ENCODE measurements at places on chromosomes 7 and 10.

DNA sequence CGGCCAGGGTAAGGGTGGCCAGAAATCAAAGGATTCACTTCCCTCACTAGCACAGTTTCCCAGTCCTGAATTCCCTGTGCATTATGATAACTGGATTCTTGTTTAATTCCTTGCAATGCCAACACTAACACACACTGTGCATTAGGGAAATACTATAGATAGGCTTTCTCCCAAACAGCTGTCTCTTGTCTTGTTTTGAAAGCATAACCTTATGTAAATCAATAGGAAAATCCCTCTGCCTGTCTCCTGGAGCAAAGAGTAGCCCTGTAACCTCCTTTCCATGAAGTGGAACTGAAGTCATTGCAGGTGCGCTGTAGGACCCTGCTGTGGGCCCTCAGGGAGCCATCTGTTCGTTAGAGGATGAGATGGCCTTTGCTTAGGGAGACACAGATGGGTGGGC is 82.8 kb upstream of the FAM171A1 start:
- H3K36me3 ChIP-seq, result no peaks in the 10 kb centered on the region
- H3K4me3 ChIP-seq, result no peak overlapping the region
- no peak overlapping the region for H3K27ac ChIP-seq
- H3K4me1 ChIP-seq, result peaks cover 2% of the 10 kb centered on the region
- DNase-seq, result no peak
- H3K27me3 ChIP-seq, result no peaks in the 10 kb centered on the region

DNA sequence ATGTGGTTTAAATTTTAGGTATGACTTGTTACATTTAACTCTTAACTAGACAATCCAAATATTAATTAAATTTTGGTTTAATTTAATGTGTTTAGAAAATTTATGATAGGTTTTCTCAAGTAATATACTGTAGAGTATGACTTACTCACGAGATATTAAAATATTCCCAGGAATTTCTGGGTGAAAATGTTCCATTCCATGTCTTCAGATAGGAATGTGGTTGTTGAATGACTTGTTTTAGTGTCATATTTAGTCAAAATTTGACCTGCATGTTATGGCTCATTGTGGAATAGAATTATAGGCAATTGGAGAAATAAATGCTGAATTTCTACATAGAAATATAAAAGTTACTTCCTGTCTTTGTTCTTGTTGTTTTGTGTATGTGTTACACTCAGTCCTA is 46.7 kb downstream of the SHOC2 start:
- H3K4me3 ChIP-seq, result no peak overlapping the region
- H3K36me3 ChIP-seq, result peaks cover 3% of the 10 kb centered on the region
- H3K27ac ChIP-seq, result no peak overlapping the region
- H3K27me3 ChIP-seq, result no peaks in the 10 kb centered on the region

- no peak for DNase-seq
- no peaks in the 10 kb centered on the region for H3K27me3 ChIP-seq
- no peak overlapping the region for H3K4me3 ChIP-seq
- no peaks in the 10 kb centered on the region for H3K36me3 ChIP-seq
Measured at GRCh38 chr7:137958470-137959431, 43.1 kb downstream of the CREB3L2 start.

DNA sequence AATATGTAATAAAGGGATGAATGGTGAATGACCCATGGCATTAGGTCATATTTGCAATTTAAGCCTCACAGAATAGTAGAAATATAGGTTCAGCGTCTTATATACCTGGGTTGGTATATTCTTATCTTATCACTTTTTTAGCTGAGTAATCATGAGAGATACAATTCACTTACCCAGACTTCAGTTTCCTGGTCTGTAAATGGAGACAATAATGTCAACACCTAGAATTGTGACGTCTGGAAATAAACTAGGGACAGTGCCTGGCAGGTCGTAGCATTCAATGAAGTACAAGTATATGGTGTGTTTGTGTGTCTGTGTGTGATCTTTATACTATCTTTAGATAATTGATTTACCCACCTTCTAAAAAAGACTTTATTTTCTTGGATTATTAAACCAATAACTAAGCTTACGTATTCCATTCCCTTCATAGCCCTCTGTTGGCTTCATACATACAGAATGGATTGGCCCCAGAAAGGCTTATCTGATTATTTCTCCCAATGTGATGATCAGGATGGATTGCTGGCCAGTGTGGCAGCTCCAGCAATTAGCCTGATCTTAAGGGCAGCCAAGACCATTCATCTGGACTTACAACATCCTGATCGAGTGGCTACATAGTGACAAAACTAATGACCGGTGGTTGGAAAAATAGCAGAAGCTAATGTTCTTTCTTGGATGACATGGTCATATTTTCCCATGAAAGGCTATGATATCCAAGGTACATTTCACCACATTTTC is 121.2 kb upstream of the NPVF start:
- H3K27me3 ChIP-seq, result no peaks in the 10 kb centered on the region
- H3K4me3 ChIP-seq, result no peak overlapping the region
- no peak overlapping the region for H3K27ac ChIP-seq
- H3K36me3 ChIP-seq, result no peaks in the 10 kb centered on the region
- no peaks in the 10 kb centered on the region for H3K4me1 ChIP-seq
- no peak for DNase-seq

DNA sequence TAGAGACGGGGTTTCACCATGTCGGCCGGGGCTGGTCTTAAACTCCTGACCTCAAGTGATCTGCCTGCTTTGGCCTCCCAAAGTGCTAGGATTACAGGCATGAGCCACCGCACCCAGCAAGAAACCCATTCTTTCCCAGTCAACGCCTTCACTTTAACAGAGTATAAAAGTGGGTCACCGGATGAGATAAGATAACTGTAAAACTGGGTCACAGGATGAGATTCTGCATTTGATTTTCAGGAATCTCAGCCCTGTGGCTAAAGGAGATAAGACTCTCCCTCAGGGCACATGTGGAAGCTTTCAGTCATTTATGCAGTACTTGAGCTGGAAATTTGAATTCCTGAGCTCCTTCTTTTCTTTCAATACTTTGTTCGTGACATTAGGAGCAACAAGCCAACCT is 70.8 kb downstream of the LRRC17 start:
- no peaks in the 10 kb centered on the region for H3K4me1 ChIP-seq
- no peaks in the 10 kb centered on the region for H3K36me3 ChIP-seq
- no peaks in the 10 kb centered on the region for H3K27me3 ChIP-seq
- H3K4me3 ChIP-seq, result no peak overlapping the region
- no peak for DNase-seq
- H3K27ac ChIP-seq, result no peak overlapping the region

DNA sequence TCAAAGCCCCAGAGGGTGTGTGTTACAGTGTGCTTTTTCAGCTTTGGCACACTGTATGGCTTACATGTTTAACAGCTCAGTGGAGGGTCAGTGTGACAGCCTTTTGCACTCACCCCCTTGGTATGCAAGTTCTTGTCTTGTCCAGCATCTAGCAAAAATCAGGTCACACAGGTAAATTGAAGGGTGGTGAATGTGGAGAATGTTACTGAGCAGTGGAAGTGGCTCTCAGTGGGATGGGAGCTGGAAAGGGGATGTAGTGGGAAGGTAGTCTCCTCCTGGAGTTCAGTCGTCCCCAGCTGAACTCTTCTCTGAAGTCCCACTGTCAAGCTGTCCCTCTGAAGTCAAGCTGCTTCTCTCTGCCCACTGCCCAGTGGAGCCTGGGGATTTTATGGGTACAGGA is 21.0 kb upstream of the C10orf90 start:
- no peaks in the 10 kb centered on the region for H3K27me3 ChIP-seq
- no peak overlapping the region for H3K27ac ChIP-seq
- no peak overlapping the region for H3K4me3 ChIP-seq
- H3K36me3 ChIP-seq, result no peaks in the 10 kb centered on the region
- no peak for DNase-seq
- no peaks in the 10 kb centered on the region for H3K4me1 ChIP-seq

DNA sequence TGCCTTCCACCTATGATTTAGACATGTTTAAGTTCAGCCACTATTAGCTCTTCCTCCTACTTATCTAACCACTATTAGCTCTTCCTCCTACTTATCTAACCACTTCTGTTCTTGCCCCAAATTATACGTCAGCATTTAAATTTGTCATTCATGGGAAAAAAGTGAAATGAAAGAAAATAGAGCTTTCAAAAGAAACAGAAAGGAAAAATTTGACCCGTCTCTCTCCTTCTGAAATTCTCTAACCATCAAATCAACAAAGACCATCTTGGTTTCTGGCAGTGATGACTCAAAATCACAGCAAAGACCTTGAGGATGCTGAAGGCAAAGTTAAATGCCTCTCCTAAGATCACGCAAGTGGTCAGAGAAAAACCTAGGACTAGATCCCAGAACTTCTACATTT is 2.6 kb downstream of the LIPA start:
- no peak for DNase-seq
- H3K27me3 ChIP-seq, result no peaks in the 10 kb centered on the region
- peaks cover 6% of the 10 kb centered on the region for H3K36me3 ChIP-seq
- H3K4me1 ChIP-seq, result peaks cover 7% of the 10 kb centered on the region
- H3K4me3 ChIP-seq, result no peak overlapping the region

- no peak for DNase-seq
- H3K4me1 ChIP-seq, result peaks cover 7% of the 10 kb centered on the region
- no peak overlapping the region for H3K4me3 ChIP-seq
- peaks cover 62% of the 10 kb centered on the region for H3K36me3 ChIP-seq
Measured at GRCh38 chr10:15136129-15137035, 32.1 kb downstream of the NMT2 start.

DNA sequence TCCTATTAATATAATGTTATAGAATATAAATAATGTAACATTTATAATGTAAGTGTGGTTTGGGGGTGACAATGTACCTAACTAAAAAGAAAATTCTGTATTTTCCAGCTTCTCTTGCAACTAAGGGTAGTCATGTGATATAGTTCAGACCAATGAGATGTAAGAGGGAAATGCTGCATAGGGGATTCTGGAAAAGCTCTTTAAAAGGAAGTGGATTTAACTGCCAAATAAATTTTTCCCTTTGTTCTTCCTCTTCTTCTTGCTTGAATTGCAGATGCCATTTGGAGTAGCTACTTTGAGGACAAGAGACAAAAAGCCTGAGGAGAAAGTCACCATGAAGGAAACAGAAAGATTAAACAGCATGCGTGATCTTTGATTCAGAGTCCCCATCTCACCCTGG is 194.3 kb downstream of the PTEN start:
- peaks cover 7% of the 10 kb centered on the region for H3K4me1 ChIP-seq
- no peak overlapping the region for H3K4me3 ChIP-seq
- no peaks in the 10 kb centered on the region for H3K27me3 ChIP-seq
- H3K36me3 ChIP-seq, result no peaks in the 10 kb centered on the region

DNA sequence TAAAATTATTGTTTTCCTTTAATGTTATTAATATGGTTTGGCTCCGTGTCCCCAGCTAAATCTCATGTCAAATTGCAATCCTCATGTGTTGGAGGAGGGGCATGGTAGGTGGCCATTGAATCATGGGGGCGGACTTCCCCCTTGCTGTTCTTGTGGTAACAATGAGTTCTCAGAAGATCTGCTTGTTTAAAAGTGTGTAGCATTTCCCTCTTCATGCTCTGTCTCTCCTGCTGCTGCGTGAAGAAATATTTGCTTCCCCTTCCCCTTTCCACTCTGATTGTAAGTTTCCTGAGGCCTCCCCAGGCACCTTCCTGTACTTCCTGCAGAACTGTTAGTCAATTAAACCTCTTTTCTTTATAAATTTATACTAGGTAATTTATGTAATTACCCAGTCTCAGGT is 27.5 kb downstream of the VIM start:
- H3K27ac ChIP-seq, result no peak overlapping the region
- no peak overlapping the region for H3K4me3 ChIP-seq
- no peaks in the 10 kb centered on the region for H3K36me3 ChIP-seq

- H3K4me3 ChIP-seq, result no peak overlapping the region
- DNase-seq, result no peak
- no peaks in the 10 kb centered on the region for H3K36me3 ChIP-seq
Measured at GRCh38 chr10:28790146-28790545, 112.8 kb downstream of the BAMBI start.

GRCh38 chr7:101496017-101496416 is 133.1 kb downstream of the MYL10 start:
- H3K4me3 ChIP-seq, result no peak overlapping the region
- H3K27me3 ChIP-seq, result no peaks in the 10 kb centered on the region
- no peak for DNase-seq
- H3K4me1 ChIP-seq, result no peaks in the 10 kb centered on the region
- H3K27ac ChIP-seq, result no peak overlapping the region

- no peak overlapping the region for H3K4me3 ChIP-seq
- H3K36me3 ChIP-seq, result no peaks in the 10 kb centered on the region
- no peak for DNase-seq
- no peaks in the 10 kb centered on the region for H3K4me1 ChIP-seq
- no peaks in the 10 kb centered on the region for H3K27me3 ChIP-seq
- no peak overlapping the region for H3K27ac ChIP-seq
Measured at GRCh38 chr7:41415471-41416207, 287.3 kb downstream of the INHBA start.

- DNase-seq, result no peak
- no peak overlapping the region for H3K4me3 ChIP-seq
- H3K4me1 ChIP-seq, result no peaks in the 10 kb centered on the region
- no peaks in the 10 kb centered on the region for H3K36me3 ChIP-seq
Measured at GRCh38 chr7:40747856-40748255, 613.1 kb downstream of the SUGCT start.

DNA sequence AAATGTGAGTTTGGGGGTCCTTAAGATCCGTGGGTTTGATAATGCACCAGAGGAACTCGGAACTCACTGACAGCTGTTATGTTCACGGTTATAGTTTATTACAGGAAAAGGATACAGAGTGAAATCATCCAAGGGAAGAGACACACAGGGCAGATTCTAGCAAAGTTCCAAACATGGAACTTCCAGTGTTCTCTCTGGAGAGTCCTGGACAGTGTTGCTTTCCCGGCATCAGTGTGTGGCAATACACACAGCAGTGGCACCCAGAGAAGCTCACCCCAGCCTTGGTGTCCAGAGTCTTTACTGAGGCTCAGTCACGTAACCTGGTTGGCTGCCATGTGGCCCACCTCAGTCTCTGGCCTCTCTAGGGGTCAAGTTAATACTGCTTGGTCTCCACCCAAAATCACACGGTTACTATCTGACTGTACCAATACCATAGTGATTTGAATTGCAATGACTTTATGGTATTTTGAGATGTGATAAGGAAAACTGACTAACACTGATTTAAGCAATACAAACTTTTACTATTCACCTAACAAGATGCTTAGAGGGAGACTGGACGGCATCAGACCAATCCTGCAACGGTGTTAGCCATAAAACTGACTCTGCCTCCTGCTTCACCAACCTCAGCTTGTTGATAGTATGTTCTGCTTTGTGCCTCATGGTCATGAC is 8.1 kb upstream of the PRXL2A start:
- no peaks in the 10 kb centered on the region for H3K36me3 ChIP-seq
- no peaks in the 10 kb centered on the region for H3K27me3 ChIP-seq
- no peaks in the 10 kb centered on the region for H3K4me1 ChIP-seq
- no peak overlapping the region for H3K27ac ChIP-seq
- no peak for DNase-seq
